SHP77 treated with DMSO at 0.1 percent for 48 hours (cell line): ENCODE measurements at places on chromosomes 7 and 10.

DNA sequence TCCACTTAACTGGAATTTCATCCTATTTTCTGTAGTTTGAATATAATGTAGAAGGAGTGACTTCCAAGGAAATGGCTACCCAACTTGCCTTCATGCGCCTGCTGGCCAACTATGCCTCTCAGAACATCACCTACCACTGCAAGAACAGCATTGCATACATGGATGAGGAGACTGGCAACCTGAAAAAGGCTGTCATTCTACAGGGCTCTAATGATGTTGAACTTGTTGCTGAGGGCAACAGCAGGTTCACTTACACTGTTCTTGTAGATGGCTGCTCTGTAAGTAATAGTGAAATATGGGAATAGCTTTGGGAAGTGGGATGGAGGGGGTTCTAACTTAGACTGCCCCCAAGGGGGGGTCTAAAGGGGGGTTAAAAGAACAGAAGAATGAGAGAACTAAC lies 34.5 kb downstream of the COL1A2 start:
- DNase-seq, result no peak

- DNase-seq, result no peak
Measured at GRCh38 chr7:31890766-31891165, 179.4 kb downstream of the PDE1C start.

DNA sequence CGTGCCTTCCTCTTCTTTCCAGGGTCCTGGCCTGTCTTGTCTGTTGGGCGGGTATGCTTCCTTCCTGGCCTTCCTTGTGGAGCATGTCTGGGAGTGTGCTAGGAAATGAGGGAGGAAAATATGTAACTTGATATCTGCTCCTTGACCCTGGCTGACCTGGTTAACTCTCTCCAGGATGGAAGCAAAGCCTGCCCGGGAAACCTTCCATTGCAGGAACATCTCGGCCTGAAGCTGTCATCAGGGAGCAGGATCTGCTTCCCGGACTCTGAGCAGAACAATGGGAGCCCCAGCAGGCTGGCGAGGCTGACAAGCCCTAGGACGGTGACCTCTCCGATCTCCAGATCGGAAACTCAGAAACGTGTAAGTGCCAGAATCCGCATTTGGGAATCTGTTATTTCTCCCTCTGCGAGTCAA lies 340.3 kb downstream of the FRMD4A start:
- no peak for DNase-seq

DNA sequence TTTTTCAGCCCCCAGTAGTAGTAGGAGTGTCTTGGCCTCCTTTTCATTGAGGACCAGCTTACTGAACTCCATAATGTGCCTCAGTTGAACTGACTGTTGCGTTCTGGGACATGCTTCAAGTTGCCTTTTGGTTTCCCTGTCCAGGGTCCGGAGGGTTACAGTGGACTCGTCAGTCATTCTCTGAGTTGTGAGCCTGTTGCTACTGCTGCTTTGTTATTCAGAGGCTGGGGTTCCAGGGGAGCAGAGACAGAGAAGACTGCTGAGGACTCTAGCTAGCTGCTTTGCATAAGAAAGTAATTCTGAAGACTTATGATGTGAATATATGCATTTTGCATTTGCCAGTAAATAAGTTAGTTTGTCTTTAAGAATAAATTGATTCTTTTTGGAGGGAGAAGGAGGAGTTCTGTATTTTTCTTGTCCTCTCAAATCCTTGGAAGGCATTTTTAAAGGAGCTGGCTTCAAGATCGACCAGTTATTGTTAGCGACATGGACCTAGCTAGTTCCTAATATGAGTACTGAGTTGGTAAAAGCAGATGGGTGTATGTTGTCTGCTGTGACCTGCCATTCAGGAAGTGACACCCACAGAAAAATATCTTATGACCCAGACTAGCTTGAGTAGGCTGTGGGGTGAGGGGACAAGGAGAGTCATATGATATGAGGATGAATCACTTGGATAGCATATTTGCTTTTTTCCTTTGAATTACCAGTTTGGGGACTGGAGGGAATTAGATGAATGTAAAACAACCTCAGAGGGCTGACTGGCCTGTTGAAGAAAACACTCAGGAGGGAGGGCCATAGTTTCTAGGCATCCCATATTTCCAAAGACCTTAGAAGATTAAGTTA lies 8.3 kb downstream of the PI4K2A start:
- no peak for DNase-seq

GRCh38 chr10:91104193-91105041 lies 116.0 kb upstream of the PCGF5 start:
- no peak for DNase-seq

GRCh38 chr7:105322655-105323277 lies 66.0 kb downstream of the SRPK2 start:
- no peak for DNase-seq

GRCh38 chr7:120862987-120863590 lies 5.1 kb upstream of the TSPAN12 start:
- no peak for DNase-seq

GRCh38 chr10:21363092-21363730 lies 162.3 kb downstream of the SKIDA1 start:
- DNase-seq, result no peak

DNA sequence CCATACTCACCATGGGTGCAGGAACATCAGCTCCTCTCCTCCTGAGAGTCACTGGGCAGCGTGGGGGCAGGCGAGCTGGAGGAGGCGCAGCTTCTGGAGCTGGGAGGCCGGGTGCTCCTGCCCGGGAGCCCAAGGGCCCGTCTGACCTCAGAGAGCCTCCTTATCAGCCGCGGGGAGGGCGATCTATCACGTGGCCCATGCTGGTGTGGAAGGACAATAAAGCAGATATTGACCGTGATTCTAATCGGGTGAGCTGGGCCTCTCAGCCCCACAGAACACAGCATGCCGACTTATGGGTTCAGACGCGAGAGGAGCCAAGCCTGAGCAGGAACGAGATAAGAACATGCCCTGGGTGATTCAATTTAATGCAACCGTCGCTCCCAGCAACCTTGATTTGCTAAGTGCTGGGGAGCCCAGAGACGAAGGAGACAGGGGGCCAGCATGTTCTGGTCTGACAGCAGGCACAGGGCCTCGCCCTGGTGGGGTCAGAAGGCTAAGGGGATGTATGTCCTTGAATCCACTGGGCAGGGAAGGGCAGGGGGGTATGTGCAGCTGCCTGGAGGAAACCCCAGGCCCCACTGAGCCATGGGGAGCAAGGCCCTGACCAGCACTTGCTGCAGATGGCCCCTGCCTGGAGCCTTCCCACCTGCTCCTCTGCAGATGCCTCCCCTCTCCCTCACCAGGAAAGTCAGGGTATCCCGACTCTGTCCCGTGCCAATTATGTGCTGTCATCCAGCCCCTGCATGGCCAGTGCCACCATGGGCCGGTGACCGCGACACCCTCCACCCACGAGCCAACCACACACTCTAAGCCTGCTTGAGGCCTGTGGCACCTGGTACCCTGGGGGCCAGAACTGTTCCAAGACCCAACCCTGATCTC lies 95.3 kb upstream of the RET start:
- no peak for DNase-seq
